Kasumi-1 (cell line): ENCODE measurements at places on chromosomes 16 and 17.

DNA sequence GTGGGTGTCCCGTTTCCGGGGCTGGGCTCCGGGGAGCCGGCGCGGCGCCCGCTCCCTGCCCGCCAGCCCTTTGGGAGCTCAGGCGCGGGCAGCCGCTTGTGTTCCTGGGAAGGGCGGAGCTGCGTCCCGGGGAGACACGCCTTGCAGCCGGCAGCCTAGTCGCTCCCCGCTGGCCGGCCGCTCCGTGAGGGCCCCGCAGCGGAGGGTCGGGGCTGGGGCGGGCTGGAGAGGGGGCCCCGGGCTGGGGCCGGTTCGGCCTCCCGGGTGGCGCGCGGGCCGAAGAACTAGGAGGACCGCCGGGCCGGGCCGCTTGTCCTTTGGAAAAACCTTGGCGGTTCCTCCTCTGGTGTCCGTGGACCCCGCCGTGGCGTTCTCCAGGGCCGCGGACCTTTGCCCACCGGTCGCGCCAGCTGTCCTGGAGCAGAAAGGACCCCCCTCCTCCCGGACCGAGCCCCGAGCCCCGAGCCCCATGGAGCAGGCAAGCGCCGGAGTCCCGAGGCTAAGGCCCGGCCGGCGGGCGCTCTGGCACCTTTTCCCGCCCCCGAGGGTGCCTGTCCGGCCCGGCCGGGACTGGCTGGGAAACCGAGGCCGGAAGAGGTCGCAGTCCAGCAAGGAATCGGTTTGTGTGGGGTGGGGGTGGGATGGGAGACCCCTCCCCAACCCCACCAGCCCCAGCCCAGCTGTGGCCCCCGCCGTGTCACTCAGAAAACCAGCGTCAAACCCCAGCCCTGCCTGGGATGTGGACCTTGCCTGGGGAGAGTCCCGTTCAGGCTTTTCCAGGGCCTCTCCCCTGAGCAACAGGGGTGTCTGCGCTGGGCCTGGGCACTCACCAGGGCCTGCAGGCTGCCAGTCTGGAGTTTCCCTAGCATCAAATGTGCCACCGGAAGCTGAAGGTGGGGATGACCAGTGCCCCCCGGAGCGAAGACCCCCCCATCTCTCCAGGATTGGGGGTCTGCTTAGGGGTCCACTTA, 6.8 kb upstream of the TBC1D3B start:
- DNase-seq, result peak; percentile 77

- DNase-seq, result no peak
Measured at GRCh38 chr17:78903101-78903779, at the start of gene CEP295NL. Gene CEP295NL (minus strand): TSS chr17:78903201. CDS start chr17:78901828, 1,373 bp downstream.

GRCh38 chr17:18877104-18877645, 19.2 kb downstream of the PRPSAP2 start:
- DNase-seq, result no peak

- peak; percentile 50 for DNase-seq
Measured at GRCh38 chr16:23570992-23571632, 13.6 kb downstream of the UBFD1 start.

DNA sequence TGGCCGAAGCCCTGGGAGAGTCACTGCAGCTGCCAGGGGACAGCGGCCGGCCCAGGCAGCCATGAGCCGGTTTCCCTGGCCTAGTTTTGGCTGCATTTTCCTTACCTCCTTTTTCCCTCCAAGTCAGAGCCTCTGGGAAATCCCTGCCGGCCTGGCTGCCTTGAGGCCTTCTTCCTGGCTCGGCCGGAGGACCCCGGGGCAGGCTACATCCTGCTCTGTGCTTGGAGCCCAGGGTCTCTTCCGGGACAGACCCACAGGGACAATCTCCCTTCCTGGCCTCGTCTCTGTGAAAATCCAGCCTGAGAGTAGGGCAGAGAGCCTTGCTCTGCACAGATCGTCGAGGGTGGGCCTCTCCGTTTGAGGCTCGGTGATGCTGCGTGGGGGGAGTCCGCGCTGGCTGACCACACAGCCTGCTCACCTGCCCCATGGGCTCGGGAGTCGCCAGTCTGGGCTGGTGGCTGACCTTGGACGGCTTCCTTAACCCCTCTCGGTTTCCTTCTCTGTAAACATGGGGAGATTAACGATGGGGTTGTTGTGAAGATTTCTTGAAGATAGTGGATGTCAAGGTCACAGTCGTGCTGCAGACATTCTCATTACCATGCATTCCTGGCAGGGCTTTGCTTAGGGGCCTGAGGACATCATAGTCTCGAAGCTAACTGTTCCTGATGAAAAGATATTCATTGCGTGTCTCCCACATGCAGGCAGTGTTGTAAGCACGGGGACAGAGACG, 34.8 kb upstream of the CIBAR2 start:
- DNase-seq, result no peak

- peak; percentile 85 for DNase-seq
Measured at GRCh38 chr17:42517516-42517915, 18.5 kb upstream of the NAGLU start.

GRCh38 chr17:69609473-69610305, 195.2 kb downstream of the MAP2K6 start:
- peak; percentile 44 for DNase-seq

GRCh38 chr17:12859520-12859919, 70.2 kb downstream of the ARHGAP44 start:
- no peak for DNase-seq

DNA sequence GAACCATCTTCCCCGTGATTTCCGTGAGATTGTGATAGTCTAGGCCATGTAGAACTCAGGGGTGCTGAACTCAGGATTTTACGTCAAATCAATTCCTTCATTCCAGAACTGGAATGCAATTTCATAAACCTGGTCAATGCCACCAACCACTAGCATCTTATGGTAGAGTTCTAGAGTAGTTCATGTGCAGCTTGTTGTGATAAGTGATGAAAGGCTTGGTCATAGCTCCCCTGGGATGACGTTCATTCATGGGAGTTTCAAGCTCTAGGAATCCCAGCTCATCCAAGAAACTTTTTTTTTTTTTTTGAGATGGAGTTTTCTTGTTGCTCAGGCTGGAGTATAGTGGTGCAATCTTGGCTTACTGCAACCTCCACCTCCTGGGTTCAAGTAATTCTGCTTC, 3.7 kb upstream of the DPEP2 start:
- no peak for DNase-seq

DNA sequence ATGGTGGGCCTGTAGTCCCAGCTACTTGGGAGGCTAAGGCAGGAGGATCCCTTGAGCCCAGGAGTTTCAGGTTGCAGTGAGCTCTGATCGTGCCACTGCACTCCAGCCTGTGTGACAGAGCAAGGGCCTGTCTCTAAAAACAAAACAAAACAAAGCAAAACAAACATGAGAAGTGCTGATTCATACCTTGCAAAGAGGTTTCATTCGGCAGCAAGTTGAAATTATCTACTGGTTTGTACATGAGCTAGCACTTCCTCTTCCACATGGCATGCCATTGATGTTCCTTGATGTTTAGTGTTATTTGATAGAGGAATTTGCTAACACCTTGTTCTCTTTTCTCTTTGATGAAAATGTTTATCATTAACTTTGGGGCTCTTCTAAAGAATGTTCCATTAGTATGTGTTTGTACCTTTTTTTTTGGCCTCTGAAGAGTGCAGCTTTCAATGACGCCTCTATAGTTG, 50.6 kb downstream of the SPECC1 start:
- no peak for DNase-seq

- no peak for DNase-seq
Measured at GRCh38 chr17:52134641-52135040, 23.9 kb downstream of the CA10 start.

- no peak for DNase-seq
Measured at GRCh38 chr16:88687254-88687576, 908 bp upstream of the SNAI3 start.

- no peak for DNase-seq
Measured at GRCh38 chr17:38738686-38739085, 8.5 kb downstream of the CISD3 start.

DNA sequence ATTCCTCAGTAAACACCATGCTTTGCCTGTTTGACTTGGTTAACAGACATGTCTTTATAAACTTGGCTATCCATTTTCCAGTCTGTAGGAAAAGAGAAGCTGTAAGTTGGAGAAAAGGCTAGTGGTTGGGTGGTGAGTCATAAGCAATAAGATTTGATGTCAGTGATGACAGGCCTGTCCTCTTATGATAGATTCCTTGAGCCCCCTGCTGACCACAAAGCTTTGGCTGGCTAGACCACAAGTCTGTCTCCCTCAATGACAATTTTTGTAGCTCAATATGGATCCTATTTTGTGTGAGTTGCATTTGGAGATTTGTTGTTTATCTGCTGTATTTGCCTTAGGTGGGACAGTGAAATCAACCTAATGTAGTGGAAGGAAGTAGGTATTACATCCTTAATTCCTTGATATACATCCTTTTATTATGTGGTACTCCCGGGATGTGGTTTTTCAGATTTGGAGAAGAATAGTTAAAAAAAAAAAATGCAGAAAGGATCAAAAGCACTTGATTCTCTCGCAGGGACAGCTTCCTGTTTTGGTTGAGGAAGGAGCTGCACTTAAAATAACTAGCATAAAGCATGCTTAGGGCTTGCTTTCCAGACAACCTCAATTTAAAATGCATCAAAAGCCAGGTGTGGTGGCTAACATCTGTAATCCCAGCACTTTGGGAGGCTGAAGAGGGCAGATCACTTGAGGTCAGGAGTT, 67.4 kb downstream of the SIAH1 start:
- peak; percentile 77 for DNase-seq

DNA sequence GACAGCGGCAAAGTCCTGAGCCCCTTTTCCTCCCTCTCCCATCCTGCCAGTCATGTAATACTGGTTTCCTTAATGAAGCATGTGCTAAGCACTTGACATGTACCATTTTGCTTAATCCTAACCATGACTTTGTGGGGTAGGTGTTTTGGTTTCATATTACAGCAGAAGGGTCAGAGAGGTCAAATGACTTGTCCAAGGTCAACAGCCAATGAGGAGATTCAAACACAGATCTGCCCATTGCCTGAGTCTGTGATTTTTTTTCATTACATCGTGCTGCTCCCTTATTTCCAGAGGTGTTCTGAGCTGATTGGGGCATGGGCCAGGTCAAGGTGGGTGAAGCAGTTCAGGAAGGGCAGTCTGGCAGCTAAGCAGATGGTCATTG, 17.6 kb upstream of the PHF12 start:
- DNase-seq, result no peak

GRCh38 chr16:85162478-85163277, 50.4 kb upstream of the CIBAR2 start:
- DNase-seq, result no peak

- DNase-seq, result no peak
Measured at GRCh38 chr17:10743316-10744009, 13.6 kb upstream of the TMEM220 start.

DNA sequence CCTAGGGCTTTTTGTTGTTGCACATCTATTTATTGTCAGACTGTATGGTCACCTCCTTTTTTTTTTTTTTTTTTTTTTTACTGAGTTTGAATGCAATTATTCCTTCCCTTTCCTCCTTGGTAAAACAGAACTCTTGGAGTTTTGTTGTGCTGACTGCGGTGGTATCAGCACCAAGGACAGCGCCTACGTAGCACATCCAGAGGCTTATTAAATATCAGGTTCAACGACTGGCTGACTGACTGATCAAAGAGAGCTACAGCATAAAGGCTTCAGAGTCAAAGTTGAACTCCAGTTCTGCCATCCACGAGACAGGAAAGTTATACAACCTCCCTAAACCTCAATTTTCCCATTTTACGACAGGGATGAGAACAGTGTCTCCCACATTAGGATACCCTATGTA, 86.1 kb upstream of the RBFOX1 start:
- DNase-seq, result no peak

DNA sequence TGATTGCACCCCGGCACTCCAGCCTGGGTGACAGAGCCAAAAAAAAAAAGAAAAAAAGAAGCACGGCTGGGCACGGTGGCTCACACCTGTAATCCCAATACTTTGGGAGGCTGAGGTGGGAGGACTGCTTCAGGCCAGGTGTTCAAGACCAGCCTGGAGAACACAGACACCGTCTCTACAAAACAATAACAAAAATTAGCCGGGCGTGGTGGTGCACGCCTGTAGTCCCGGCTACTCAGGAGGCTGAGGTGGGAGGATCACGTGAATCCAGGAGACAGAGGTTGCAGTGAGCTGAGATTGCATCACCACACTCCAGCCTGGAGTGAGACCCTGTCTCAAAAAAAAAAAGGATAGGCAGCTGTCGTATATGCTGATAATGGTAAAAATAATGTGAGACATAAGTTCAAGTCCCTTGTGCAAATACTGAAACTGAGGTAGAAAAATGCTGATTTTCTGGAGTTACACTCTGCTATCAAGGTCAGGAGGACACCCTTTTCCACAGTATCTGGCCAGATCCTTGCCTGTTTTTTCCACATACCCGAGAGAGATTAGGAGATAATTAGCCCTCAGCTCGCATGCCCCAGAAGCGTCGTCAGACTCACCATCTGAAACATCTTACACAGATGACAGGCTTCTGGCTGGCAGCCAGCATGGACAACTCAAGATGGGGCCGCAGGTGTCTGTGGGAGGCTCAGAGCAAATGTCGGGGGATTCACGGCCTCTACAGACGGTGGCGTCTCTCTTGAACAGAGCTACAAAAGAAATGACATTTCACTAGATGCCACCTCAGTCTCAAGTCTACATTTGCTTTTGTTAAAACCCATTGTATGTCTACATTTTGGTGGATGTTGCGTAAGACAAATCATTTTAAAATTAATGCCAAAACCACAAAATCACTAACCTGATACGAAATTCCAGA, 36.8 kb downstream of the WDR45B start:
- DNase-seq, result no peak

- DNase-seq, result no peak
Measured at GRCh38 chr17:55347341-55347740, 74.3 kb downstream of the MMD start.

DNA sequence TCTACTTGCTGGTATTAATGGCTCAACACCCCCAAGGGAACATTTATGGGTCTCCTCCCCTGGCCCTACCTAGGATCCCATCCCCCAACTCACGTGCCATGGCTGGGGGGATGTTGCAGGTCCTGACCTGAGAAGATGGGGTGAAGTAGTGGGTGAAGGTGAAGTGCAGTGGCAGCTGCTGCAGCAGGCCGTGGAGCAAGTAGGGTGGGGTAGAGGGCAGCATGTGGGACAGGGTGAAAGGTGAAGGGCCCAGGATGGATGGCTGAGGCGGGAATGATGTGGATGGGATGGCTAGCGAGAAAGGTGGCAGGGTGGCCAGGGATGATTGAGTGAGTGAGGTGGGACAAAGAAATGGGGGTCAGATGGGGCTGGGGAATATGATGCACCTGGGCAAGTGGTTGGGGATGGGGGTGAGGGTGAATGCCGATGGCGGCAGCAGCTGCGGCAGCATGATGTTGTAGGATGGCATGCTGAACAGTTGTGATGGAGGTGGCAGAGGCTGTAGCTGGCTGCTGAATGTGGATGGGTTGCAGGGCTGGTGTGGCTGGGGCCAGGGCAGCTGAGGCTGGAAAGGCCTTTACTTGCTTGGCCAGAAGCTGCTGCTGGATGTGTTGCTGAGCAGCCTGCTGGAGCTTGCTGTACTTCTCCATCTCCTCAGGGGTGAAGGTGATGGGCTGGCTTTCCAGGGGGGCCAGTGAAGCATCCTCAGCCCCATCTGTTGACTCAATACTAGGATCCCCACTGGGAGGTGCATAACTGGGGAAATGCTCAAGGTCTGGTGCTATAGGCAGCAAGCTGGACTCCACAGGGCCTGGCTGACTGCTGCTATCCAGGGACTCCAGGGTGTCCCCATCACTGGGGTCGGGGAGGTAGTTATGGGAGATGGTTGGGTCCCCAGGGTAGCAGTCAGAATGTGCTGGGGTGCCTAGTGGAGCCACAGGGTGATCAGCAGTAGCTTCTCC, 8.3 kb upstream of the ITGA2B start:
- no peak for DNase-seq

GRCh38 chr16:84874983-84875382, 55.2 kb downstream of the CRISPLD2 start:
- no peak for DNase-seq

- DNase-seq, result no peak
Measured at GRCh38 chr16:52234626-52235025, 312.3 kb downstream of the TOX3 start.

- no peak for DNase-seq
Measured at GRCh38 chr17:60529806-60530205, 3.8 kb upstream of the APPBP2 start.
